ENCODE measurements at places on chromosomes 11 and 22.

- no peak for DNase-seq
These were observed 2.3 kb upstream of the OR5B12 start for GRCh38 chr11:58444300-58444699.

- no peak for DNase-seq
These were observed 36.2 kb upstream of the DDX6 start for GRCh38 chr11:118827118-118827517.

DNA sequence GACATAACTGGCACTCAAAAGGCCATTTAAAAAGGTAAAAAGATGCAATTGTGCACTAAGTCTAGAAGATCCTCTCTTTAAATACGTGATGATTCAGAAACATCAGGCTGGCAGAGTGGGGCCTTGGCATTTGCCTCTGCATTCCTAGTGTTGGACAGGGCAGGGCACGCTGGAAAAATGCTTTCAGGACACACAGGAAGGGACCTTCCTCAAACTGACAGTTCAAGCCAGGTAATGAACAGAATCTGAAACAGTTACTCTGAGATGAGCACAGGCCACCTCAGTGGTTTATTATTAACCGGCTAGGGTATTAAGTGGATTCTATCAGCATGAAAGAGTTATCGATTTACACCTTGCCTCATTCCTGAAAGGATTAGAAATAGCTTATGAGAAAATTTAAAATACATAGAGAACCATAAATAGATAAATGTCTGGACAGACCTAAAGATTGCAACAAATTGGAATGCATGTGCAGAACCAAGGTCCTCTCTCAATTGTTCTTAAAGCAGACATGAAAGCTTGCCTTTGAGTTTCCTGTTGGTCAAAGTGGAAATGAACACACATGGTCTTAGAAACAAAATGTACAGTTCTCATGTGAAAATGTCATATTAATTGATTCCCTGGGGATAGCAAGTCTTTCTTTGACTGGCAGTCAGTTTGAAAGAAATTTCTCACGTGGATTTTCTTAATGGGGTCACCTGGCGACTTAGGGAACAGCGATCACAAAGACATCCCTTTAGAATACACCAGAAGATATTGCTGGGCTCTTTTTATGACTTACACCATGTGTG is 21.5 kb upstream of the CSNK2A3 start:
- DNase-seq, result no peak

- no peak for DNase-seq
These were observed at the start of gene SLC43A1 for GRCh38 chr11:57515332-57516060. SLC43A1 (minus strand) TSS chr11:57515702; CDS start chr11:57514111, 1,591 bp downstream.

- no peak for DNase-seq
These were observed 149.4 kb upstream of the SNX19 start for GRCh38 chr11:131065435-131066413.

GRCh38 chr11:80846442-80846841 is 1405.6 kb upstream of the TENM4 start:
- no peak for DNase-seq

DNA sequence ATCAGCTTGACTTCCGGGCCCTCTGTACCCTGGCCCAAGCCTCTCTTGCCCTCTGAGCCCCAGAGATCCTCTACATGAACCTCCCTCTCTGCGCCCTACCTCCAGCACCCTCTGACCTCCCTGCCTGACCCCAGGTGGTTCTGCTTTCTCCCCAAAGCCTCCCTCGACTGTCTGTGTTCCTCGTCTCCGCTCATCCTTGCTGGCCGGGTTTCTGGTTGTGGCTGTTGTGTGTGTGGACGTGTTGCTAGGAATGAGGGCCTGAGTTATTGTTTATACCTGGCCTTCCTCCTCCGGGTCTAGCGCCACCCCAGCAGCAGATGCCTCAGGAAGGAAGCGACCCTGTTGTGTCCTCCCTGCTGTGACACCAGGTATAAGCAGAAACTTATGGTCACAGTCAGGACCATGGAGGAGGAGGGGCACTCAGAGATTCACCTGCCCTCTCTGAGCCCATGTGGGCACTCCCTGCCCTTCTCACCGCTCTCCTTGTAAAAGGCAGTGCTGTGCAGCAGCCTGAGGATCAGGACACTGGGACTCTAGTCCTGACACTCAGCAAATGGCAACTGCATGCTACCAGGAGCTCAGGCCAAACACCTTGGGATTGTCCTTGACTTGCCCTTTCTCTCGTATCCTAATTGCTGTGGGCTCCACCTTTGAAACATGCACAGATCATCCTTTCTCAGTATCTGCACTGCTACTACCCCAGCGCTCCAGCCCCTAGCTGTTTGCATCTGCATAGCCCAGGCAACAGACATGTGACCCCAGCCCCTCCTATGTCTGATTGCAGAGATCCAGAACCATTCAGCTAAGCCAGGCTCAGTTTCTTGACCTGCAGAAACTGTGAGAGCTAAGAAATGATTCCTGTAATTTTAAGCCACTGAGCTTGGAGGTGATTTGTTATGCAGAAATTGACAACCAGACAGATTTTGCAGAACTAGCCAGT is 140.1 kb downstream of the ST3GAL4 start:
- no peak for DNase-seq

- no peak for DNase-seq
These were observed 9.7 kb upstream of the SOX10 start for GRCh38 chr22:37994049-37994448.

- DNase-seq, result no peak
These were observed 374.7 kb upstream of the LARGE1 start for GRCh38 chr22:34294986-34295385.

DNA sequence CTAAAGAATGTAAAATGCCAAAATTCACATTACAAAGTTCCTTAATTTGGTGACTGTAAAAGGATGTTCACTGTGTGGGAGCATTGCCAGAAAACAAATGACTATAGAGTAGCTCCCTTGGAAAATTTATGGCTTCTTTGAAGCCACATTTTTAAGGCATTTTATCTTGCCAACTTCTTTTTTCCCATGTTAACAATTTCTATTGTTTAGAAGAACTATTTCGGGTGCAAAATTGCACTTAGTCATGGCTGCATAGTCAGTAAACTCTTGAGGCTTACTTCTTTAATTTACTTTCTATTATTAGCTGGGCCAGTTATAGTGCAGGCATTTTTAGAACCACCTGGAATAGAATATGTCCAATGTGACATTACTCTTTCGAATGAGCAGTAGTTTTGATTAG is 515.3 kb downstream of the JRKL start:
- DNase-seq, result no peak

DNA sequence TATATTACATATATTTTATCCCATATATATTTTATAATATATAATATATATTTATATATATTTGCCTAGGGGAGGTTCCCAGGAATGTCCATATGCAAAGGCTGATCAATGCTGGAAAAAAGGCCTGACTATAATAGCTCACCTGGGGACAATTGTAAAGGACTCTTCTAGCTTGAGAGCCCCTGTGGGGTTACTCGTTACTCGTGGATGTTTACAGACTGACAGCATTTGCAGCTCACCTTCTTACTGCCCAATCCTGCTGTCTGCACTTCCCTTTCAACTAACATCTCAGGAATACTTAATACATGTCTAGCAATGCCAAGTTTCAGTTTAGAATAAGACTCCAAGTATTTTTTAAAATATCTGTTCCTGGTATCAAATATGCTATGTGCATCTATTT is 1365.4 kb upstream of the RAG2 start:
- no peak for DNase-seq

GRCh38 chr11:57248780-57249383 is 11.8 kb upstream of the APLNR start:
- no peak for DNase-seq

All from activated gamma-delta T cell (primary cell).